ENCODE measurements at places on chromosomes 2 and 18.

DNA sequence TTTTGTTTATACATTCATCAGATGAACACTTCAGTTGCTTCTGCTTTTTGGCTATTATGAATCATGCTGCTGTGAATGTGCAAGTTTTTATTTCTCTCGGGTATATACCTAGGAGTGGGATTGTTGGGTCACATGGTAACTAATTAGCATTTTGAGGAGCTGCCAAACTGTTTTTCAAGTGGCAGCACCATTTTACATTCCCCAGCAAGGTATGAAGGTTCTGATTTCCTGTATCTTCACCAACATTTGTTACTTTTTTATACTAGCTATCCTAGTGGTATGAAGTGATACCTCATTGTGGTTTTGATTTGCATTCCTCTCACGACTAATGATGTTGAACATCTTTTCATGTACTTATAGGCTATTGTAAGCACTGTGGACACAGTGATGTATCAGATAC lies 53.9 kb downstream of the DYNC1I2 start:
- DNase-seq: no peak

DNA sequence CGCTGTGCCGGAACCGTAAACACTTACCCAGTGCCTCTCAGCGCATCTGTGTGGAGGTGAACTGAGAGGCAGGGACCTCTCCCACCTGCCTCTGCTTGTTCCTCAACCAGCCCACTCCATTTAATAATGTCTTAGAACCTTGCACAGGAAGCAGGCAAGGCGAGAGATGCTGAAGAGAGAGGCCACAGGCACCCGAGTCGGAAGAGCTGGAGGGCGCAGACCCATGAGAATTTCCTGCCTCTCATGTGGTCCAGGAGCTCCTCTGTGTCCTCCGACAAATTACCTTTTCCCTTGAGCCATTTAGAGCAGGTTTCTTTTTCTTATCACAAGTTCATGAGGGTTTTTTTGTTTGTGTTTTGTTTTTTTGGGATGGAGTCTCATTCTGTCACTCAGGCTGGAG lies 4.9 kb upstream of the RFX8 start:
- DNase-seq: no peak

DNA sequence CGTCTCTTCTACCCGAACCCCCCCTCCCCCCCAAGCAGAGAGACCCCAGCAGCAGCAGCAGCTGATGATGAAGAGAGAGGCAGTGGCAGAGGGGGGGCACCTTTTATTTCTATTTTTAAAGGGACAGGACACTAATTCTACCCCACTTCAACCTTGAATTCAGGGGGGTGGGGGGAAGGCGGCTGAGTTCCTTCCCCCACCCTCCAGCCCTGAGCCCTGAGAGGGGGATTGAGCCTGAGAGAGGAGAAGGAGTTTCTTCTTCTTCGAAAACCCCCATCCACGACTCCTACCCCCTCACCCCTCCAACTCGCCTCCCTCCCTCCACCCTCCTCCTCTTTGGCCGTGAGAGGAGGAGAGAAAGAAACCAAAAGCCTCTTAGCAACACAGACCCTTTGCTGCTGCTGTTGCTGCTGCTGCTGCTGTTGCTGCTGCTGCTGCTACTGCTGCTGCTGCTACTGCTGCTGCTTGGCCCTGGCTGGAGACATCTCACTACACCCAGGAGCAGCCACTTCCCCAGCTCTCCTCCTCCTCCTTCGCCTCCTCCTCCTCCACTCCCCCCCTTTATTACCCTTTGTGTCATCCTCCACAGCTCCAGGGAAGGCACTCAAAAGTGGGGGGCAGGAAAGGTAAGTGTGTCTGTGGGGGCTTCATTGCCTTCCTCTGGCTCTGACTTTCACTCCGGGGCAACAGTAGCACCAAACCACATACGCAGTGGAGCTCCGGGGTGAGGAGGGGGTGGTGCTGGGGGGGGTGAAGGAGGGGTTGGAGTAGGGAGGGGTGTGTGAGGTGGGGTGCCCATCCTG lies at the start of gene MBD5:
TSS of gene MBD5 (plus strand) at position 33 of the 803 bp plus-strand sequence.
- peak; percentile 31 for DNase-seq

DNA sequence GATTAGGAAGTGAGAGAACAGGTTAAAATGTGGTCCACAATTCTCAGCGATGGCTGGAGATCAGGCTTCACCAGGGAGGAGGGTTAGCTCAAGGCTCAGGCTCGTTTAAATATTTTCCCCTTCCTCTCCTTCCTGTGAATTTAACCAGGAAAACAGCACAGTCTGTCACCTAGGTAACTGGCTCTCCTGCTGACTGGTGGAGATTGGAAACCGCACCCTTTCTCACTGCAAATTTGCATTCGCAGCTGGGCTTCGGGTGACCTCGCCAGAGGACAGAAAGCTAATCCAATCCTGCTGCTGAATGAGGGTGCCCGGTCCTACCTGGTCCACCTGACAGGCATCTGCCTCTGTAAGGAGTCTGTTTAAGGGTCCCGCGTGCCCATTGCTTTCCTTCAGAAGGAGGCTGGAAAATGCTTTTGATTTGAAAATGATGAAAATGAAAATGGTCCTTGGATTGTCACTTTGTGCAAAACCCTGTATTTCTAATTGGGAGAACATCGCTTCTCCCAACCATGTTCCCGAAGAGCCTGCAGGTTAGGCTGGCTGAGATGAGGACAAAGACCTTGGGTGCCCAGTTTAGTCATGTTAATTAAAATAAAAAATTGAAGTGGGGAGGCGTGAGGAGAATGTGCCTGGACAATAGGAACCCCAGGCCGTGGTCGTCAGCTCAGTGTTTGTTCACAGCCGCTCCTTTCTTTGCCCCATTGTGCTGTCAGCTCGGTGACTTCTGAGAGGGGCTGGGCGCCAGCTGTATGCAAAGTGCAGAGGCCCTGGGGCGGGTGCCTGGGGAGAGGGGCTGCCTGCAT lies 43.4 kb upstream of the MTCL1 start:
- DNase-seq: no peak

GRCh38 chr2:141323571-141323970 lies 807.2 kb downstream of the LRP1B start:
- no peak for DNase-seq

- no peak for DNase-seq
Observed at GRCh38 chr18:26574958-26575864, 26.9 kb upstream of the KCTD1 start.

- DNase-seq: no peak
Observed at GRCh38 chr2:24107-24506, 22.2 kb downstream of the FAM110C start.

GRCh38 chr2:4533806-4534205 lies 830.4 kb downstream of the DCDC2C start:
- no peak for DNase-seq

DNA sequence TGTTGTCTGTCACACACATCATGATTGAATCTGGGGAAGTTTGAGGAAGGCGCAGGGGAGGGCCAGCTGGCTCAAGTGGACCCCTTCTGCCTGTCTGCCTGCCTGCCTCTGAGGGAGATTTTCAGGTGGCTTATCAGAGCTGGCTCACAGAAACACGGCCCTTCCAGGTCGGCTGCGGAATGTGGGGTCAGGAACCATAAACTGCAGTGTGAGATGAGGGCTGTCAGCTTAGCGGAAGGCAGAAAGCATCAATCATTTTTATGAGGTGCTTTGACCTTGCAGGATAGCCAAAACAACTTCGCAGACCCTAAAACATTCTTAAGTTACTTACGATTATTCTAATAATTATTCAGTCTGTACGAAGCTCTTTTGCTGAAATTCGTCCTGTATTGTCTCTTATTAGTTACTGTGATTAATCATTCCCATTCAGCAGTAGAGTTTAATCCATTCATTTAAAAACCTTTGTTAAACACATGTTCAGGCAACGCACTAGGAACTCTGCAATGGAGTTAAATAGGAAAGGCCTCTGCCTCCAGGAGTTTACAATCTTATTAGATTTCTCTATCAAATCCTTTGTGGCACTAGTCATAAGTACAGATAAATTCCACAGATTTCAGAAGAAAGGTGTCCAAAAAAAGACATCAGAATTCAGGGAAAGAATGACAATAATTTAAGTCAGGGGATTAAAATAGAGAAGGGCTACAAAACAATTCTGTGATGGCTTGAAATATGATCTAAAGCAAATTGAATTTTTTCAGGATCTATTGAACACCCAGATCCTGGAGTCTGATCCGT lies 371.6 kb downstream of the HRH4 start:
- DNase-seq: no peak

DNA sequence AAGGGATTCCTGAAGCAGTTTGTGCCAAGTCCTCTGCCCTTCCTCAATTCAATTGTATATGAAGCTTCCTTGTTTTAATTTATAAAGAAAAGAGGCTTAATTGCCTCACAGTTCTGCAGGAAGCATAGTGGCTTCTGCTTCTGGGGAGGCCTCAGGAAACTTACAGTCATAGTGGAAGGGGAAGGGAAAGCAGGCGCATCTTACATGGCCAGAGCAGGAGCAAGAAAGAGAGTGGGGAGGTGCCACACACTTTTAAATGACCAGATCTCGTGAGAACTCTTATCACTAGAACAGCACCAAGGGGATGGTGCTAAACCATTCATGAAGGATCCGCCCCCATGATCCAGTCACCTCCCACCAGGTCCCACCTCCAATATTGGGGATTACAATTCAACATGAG lies 114.2 kb downstream of the SGPP2 start:
- DNase-seq: no peak

DNA sequence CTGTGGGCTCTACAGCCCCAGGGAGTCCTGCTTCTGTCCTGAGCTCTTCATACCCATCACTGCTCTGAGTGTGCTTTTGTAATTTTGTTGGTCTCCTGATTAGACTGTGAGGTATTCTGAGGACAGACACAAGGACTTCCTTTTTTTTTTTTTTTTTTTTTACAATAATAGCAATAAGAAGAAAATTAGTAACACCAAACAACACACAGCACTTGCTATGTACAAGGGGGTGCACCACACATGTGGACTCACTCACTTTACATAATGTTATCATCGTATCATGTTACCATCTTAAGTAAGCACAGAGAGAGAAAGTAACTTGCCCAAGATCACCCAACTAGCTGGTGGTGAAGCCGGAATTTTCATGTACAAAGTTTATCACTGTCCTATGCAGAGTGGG lies 34.6 kb downstream of the MBP start:
- DNase-seq: no peak
